ENCODE measurements at places on chromosomes 13 and 19.

- DNase-seq: no peak
Observed at GRCh38 chr13:103539721-103540381, 473.6 kb upstream of the SLC10A2 start.

- DNase-seq: no peak
Observed at GRCh38 chr13:78239714-78240113, 321.1 kb upstream of the EDNRB start.

- no peak for DNase-seq
Observed at GRCh38 chr13:50599046-50599445, 244.4 kb downstream of the DLEU7 start.

- no peak for DNase-seq
Observed at GRCh38 chr13:28459911-28460310, 35.0 kb downstream of the FLT1 start.

GRCh38 chr19:53927739-53928138 is 18.7 kb downstream of the CACNG7 start:
- no peak for DNase-seq

DNA sequence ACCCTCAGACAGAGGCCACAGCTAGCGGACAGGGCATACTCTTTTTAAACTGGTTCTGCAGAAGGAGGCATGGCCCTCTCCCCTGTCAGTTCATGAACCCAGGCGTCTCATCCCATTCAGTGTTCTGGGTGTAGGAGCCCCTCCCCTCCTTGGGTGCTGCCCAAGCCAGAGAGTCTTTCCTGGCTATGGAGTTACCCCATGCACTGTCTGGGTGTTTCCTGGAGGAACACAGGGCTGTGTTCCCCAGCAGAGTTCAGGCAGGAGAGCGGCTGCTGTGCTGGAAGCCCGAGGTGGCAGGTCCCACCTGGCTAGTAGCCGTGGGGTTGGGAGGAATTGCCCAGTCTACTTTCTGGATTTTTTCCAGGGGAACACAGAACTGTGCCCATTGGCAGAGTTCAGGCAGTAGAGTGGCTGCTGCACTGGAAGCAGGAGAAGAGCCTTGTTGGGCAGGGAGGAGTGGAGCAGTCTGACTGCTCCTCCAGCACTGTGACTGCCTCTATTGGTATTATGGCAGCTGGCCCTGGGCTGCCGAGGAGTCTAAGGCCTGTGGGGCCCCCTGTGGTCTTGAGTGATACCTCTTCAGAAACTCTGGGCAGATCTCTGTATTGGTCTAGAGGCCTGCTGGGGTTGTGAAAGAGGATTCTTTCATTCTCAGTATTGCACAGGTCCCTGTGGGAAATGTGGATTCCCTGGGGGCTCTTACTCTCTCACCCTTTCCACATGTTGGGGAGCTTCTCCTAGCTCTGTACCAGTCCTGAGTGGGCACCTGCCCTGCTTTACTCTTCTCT is 168.3 kb downstream of the PCDH20 start:
- no peak for DNase-seq

- DNase-seq: no peak
Observed at GRCh38 chr13:31803311-31803710, 64.0 kb downstream of the RXFP2 start.

GRCh38 chr13:78712831-78713230 is 53.9 kb upstream of the OBI1 start:
- DNase-seq: no peak

DNA sequence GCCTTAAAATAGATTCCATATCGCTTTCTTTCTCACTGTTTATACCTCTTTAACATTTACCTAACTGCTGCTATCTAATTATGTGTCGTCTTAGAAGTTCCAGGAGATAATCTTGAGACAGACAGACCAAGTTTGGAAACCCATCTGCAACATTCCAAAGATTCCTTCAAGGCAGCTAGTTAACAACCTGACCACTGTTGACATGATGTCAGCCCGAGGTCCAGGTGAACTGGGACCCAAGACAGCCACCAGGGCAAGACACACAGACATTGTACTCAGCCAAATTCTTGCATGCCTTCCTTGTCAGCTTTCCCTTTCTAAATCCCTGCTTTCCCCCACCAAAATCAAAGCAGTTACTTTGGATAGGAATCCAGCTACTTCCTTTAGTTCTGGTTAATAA is 1476.5 kb upstream of the PRR20A start:
- DNase-seq: no peak

GRCh38 chr13:50387051-50387581 is 371.9 kb downstream of the KCNRG start:
- DNase-seq: no peak

DNA sequence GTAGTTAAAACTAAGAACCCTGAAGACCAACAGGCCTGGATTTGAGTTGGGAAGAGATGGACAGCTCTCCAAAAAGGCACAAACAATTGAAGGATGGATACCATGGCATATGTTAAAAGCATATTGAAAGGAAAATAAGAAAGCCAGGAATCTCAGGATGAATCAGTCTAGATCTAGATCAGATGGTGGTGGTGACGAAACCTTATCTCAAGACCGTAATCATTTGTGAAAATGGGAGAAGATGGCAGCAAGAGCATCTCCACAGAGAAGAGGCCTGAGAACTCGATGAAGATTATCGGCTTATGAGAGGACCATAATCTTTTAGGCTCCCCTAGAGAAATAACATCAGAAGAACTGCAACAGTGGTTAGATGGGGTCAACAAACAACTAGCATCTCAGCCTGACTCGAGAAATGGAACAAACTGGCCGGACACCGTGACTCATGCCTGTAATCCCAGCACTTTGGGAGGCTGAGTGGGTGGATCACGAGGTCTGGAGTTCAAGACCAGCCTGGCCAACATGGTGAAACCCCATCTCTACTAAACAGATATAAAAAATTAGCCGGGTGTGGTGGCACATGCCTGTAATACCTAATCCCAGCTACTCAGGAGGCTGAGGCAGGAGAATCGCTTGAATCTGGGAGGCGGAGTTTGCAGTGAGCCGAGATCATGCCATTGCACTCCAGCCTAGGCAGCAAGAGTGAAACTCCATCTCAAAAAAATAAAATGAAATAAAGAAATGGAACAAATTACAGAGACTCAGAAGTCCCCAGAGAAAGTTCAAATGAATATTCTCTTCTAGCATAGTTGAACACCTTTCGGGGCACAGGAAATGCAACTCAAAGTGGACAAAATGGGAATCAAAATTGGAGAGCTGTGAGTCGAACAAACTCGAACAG is 47.6 kb downstream of the FOXO1 start:
- no peak for DNase-seq

DNA sequence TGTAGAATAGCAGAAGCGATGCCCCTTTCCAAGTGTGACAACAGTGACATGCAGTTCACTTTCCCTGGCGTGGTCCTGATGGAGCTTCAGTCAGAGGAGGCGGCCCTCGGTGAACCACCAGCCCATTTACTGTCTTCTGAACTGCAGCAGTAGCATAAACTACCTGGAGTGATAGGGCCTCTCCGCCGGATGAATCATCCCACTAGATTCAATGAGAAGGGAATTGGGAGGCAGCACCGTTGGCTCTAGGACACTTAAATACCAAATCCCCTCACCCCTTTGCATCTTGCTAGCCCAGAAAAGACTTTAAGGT is 112.8 kb upstream of the GPR12 start:
- DNase-seq: no peak

DNA sequence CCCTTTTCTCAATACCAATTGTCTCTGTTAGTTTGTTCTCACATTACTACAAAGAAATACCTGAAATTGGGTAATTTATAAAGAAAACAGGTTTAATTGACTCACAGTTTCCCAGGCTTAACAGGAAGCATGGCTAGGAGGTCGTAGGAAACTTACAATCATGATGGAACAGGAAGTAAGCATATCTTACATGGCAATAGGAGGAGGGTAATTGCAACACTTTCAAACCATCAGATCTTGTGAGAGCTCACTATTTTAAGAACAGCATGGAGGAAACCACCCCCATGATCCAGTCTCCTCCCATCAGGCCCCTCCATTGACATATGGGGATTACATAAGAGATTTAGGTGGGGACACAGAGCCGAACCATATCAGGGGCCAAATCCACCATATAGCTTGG is 1210.1 kb upstream of the SPRY2 start:
- DNase-seq: no peak

- DNase-seq: no peak
Observed at GRCh38 chr19:30062065-30062906, 120.2 kb downstream of the URI1 start.

DNA sequence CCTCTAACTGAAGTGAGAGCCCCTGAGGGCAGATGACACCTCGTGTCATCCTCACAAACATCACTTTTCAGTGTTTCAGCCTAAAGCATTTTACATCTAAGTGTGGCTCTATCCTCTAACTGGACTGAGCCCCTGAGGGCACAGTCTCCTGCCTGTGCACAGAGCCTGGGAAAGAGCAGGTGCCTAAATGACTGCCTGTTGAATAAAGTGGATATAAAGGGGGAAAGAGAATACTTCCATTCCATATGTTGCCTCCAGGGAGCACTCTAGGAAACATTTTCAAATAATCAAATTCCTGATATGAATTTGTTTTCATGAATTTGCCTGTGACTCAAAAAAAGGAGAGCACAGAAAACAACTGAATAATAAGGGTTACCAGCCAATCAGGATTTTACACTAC is 32.2 kb downstream of the CNMD start:
- DNase-seq: no peak

DNA sequence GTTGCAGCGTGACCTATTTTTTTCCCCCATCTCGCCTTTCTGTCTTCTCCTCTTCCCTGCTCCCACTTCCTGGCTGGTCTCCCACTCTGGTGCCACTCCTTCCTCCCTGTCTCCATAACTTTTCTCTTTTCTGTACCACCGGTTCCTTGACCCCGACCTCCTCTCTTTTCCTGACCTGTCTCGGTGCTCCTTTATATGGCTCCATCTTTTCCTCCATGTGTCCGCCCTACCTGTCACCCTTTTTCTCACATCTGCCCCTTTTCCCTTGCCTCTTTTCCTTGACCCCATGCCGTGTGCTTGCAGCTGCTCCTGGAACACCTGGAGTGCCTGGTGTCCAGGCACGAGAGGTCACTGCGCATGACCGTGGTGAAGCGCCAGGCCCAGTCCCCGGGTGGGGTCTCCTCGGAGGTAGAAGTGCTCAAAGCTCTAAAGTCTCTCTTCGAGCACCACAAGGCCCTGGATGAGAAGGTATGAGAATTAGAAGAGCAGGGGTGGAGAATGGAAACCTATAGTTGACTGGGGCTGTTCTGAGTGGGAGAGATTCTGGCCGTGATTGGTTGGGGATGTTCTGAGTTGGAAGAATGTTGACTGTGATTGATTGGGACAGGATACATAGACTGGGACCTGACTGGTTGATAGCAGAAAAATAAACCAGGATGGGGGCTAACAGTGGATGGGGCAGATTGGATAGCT is 9.3 kb downstream of the PPFIA3 start:
- no peak for DNase-seq

- no peak for DNase-seq
Observed at GRCh38 chr13:63942372-63942771, 2526.7 kb upstream of the PCDH20 start.

Measured in stimulated activated CD4-positive, alpha-beta T cell treated with anti-CD3 and anti-CD28 coated beads, Interleukin-1b, Interleukin-23, amount 100 ng/mL, for 24 hours (primary cell).